ENCODE measurements at places on chromosomes 6 and 20.

- ATAC-seq, result no peak
These were observed 52.9 kb upstream of the MLN start for GRCh38 chr6:33856655-33857054.

DNA sequence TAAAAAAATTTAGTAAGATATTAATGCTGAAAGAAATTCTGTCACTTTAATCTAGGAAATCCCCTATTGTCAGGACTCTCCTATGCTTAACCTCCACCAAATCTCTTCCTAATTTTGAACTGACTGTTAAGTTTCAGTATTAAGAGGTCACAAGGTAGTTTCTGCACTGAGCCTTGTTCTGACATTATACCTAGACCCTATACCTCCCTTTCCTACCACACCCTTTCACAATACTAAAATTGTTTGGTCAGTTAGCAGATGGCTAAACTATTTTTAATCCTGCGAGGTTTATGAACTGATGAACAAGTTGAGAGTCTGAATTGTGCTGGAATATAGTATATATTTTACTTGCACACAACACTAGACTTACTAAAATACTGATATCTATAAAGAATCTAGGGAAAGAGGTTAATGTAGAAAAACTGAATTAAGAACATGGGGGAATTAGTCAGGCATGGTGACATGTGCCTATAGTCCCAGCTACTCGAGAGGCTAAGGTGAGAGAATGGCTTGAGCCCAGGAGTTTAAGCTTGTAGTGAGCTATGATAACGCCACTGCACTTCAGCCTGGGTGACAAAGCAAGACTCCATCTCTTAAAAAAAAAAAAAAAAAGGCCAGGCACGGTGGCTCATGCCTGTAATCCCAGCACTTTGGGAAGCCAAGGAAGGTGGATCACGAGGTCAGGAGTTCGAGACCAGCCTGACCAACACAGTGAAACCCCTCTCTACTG, 51.5 kb downstream of the HBS1L start:
- ATAC-seq, result no peak

DNA sequence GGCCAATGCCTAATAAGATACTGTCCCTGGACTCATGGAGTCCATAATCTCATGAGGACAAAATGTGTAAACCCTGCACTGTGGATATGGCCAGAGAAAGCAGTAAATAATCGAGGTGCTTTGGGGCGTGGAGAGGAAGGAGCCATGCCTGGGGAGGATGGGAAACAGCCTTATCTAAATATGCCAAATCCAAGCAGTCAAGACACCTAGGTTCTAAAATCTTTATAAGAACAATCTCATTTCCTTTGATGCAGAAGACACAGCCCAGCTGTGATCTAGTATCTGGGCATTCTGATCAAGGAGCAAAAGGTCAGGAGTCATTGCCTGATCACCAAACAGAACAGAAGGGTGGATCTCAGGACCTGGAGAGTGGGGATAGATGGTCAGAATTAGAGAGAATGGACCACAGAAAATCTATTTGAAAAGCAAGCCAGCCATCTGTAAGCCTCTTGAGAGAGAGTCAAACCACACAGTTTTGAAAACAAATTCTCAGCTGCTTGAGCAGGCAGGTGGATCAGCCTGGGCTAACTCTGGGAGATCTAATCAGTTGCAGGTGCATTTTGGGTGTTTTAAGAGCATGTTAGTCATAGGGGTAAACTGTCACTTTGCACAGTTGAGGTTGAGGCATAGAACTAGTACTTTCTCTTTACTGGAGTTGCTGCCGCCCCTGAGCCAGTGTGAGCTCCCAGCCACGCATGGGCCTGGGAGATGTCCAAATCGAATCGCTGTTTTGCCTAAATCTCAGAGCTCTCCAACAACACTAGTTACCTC, 130.8 kb upstream of the TNFAIP3 start:
- no peak for ATAC-seq

DNA sequence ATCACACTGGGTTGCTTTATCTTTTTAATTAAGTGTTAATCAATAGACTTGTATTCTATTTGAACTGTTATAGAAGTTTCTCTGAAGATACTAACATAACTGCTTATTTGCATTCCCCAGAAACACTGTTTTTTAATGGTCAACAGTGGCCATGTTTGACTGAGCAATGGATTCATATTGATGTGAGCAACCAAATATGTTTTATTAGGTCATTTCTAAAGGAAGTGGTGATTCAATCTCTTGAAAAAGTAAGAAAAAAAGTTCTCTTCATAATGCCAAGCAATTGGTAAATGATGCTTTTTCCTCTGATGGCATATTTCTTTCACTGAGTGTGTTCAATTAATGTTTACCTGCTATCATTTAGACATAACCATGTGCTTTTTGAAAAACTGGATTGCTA, 593.0 kb upstream of the CITED2 start:
- ATAC-seq, result no peak

DNA sequence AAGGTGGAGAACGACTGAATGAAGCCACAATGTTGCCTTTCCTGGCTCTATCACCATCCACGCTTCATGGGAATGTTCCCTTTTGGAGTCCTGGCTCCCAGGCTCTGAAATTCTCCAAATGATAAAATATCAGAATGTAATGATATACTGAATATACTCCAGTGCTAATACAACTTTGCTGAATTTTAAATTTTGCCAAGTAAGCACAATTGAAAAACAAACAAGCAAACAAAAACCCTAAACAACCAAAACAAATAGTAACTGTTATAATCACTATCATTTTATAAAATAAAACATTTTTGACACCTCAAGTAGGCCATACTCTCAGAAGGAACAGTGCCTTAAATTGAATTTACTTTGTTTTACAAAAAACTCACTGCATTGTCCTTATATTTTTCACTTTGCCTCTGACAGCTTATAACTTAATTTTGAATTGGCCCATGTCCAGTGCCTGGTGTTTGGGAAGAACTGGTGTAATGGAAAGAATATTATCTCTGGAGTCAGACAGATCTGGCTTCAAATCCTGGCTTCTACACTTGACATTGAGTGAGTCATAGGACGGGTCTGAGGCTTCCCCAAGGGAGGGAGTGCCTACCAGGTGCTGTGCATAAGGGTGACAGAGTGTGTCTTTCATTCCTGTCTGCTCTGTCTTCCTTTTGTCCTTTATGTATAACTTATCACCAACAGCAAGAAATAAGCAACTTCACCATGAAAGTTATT, 698.3 kb downstream of the EPM2A start:
- peak; percentile 61 for ATAC-seq

GRCh38 chr6:148566664-148567350, 180.0 kb upstream of the UST start:
- ATAC-seq, result no peak

DNA sequence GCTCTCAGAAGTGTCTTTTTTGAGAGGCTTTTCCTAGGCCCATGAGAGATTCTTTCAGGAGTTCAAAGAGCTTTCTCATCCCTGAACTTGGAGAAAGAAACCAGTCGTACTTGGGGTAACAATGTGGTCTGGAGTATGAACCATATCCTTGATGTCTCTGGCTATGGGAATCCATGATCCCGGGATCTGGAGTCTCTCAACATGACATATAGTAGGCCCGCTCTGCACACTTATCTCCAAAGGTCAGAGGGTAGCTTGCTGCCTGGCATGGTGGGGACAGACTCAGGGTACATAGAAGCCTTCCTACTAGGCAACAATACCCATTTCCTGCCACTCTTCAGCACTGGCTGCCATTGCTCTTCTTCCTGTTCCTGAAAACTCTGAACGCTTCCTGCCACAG, 42.2 kb upstream of the NFATC2 start:
- ATAC-seq, result no peak

DNA sequence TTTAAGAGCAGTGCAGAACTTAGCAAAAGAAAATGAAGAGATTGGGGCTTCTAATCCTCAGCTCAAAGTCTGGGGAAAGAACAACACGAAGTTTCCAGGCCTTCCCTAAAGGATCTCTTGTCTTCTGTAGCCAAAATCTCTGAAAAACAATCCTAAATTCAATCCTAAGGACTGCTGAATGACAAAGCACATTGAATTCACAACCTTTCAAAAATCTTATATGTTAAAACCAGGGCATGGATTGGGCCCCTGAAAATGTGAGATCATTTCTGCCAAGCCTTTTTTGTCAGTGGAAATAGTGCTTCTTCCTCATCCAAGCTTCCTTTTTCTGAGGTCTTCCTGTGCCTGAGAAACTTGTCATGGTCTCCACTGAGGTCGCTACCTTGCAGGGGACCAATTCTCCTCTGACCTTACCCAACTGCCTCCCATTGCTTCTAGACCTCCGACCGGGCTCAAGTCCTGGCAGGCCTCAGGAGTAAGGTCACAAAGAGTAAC, 126.2 kb upstream of the ARID1B start:
- ATAC-seq, result no peak

GRCh38 chr20:31811198-31811597, 8.0 kb upstream of the MYLK2 start:
- ATAC-seq, result no peak

- no peak for ATAC-seq
These were observed 106.3 kb downstream of the ZDHHC14 start for GRCh38 chr6:157487110-157487773.

DNA sequence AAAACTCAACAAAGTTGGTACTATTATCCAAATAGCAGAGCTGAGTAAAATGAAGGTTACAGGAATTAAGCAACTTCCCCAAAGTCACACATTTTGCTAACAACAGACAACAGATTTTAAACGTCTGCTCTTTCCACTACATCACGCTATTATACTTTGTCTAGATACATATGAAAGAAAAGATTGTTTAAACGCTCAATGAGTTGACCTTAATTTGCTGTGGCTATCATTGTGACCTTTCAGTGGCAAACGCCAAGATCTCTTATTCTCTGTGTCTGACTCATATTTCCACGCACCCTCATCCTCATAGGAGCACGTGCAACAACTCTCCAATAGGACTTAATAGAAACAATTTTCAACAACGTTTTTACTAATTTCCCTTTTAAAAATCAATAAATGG, 540.1 kb downstream of the MAFB start:
- no peak for ATAC-seq

DNA sequence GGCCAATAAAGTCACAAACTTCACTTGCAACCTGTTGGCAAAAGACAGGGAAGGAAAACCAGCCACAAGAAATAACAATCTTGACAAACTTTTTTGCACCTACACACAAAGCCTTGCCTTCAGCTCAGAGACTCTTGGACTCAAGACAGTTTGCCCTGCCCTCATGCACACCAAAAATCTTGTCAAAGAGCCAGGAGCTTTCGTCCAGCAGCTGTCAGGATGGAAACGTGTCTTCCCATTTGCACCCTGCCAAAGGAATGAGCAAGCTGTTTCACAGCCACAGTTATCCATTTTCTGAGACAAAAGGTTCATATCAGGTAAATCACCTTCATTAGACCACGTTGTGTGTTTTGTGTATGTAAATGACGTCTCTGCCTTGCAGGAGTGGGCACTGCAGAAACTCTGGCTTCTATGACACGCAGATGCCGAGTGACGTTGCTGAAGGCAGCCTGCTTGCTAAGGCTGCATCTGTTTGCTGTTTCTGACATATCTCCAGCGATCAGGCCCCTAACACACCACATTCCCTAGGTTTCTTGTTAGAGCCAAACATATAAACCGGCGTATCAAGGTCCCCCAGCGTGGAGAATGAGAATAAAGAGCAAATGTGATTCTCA, 193.4 kb downstream of the SYNDIG1 start:
- peak; percentile 42 for ATAC-seq

DNA sequence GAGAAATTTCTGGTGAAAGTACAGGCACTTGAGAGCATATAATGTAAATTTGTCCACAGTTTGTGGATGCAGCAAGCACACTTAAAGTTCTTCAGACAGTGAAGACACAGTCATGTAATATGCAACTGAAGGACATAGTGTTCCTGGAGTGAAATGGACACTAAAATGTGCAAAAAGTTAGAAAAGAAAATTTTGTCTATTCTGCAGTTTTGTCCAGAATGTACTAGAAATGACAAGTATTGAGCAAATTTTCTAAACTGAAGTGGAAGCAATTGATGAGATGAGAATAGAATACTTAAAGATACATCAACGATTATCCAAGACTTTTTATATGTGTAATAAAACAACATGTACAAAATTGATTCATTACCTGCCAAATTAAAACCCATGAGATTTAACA, 647.0 kb upstream of the IMPG1 start:
- no peak for ATAC-seq

- no peak for ATAC-seq
These were observed 88.0 kb upstream of the ADGRF1 start for GRCh38 chr6:47130086-47130485.
